ENCODE measurements at places on chromosomes 7 and 10.
A peak's percentile ranks its signal among the peaks of the same experiment; 100 is the strongest.

DNA sequence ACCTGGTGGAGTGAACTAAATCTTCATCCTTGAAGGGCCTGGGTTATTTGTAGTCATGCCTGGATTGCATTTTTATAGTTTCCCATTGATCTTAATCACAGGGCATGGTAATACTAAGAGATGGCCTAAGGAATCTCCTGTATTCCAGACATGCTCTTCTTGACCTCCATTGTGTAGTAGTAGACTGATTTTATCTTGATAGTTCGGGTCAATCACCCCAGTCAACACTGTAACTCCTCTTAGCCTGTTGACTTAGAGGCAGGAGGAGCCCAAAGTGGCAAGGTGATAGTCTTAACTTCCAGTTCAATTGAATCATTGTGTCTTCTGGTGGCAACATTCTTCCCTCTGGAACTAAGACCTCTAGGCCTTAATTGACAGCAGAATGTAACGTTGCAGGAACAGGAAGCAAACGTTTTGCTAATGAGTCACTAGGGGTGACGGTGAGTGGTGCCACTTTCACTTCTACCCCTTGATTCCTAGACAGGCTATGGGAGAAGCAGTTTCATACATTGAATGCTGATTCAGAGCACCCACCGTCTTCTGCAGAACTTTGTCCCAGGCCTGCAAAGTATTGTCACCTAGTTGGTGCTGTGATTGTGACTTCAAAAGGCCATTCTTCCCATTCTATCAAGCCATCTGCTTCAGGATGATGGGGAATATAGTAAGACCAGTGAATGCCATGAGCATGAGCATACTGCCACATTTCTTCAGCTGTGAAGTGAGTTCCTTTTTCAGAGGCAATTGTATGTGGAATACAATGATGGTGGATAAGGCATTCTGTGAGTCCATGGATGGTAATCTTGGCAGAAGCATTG lies 24.0 kb upstream of the PAPSS2 start:
- DNase-seq = no peak

- DNase-seq = no peak
Observed at GRCh38 chr10:119640384-119640783, 10.8 kb upstream of the BAG3 start.

DNA sequence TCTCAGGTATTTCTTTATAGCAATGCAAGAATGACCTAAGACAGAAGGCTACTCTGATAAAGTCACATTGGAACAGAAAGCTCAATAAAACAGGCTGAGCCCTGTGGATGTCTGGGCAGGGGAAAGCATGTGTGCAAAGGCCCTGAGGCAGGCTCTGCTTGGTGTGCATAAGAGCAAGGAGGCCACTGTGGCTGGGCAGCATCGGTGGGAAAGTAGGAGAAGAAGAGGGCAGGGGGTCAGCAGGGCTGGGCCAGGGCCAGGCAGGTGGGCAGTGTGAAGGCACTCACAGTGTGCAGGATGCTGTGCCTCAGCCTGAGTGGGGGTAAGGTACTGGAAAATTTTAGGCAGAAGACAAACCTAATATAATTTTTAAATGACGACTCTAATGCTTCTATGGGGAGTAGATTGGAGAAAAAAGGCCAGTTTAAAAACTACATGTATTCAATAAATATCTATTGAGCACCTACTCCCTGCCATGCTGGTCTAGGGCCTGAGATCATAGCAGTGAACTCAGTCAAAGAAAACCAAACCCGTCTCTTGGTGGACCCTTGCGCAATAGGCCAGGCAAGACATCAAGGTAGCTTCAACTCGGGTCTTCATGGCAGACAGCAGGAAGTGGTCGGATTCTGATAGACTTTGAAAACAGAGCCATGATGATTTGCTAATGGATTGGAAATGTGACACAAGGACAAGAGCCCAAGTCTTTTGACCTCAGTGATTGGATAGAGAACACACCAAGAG lies 572.3 kb downstream of the TCERG1L start:
- no peak for DNase-seq

- no peak for DNase-seq
Observed at GRCh38 chr10:33657154-33657908, 322.9 kb upstream of the NRP1 start.

- no peak for DNase-seq
Observed at GRCh38 chr7:147978201-147978600, 612.4 kb upstream of the C7orf33 start.

DNA sequence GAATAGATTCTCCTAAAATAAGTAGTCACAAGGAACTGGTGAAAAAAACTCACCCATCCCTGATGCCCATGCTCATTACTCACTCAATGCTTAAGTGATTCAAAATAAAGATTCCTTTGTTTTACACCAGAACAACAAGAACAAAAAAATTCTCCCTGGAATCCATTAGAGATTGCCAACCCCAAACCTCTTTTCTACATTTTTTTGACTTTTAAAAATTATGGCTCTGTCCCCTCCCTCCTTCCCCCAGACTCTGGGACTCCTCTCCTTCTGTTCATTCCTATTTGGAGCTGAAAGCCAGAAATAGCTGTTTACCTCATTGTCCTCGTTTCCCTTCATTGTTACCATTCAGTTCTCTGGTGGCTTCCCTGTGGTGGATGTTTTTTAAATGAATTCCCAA lies 63.2 kb upstream of the FHIP2A start:
- DNase-seq = no peak

GRCh38 chr7:105751054-105751453 lies 125.3 kb downstream of the ATXN7L1 start:
- DNase-seq = no peak

GRCh38 chr7:130974794-130975193 lies 240.8 kb upstream of the KLF14 start:
- DNase-seq = no peak

DNA sequence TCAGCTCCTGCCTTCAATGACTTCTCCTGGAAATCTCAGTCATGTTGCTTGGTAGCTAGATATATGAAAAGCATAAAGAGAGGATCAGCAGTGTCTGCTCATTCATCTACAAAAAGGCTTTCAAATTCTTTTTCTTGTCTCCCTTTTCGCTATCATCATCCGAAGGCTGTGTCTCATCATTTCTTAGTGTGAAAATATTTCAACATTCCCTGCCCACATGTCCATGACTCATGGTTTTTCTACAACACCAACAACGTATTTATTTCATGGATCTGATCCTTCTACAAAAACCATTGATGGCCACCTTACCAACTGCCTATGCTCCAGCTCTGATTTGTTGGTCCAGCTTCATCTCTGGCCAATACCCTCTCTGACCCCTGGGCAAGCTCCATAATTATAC lies 472.5 kb upstream of the GHITM start:
- DNase-seq = no peak

DNA sequence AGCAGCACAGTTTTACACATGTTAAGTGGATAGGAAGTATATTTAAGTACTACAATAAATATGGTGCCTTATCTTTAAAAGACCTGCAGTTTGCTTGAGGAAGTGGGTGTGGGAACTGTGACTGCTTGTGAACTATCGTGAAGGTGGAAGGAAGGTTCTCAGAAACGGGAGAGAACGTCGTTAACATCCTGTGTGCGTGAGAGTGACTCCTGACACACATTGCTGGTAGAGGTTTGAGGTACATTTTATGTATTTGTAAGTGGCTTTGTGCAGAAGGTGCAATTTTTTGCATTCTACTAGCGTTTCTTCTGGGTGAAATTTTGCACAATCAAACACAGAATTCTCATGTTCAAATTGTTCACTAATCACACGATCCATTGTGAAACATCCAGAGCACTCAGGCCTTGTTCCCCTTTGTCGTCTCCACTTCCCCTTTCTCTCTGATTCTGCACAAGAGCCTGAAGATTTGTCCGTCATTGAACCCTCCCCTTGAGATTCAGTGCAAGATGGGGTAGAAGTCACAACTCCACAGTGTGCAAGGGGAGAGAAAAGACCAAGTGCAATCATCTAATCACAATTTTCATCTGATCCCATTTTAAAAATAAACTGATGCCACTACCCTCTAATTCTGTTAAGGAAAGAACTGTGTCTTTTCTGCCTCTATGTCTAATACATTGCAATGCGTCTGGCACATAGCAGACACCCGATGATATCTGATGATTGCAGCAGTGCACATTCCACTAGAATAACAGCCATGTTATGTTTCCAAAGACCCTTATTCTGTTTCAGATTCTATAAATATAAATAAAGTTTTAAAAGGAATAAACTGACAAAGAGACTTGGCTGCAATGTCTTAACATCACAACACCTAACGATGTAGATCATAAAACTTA lies 279.9 kb downstream of the NEBL start:
- peak; percentile 25 for DNase-seq

- no peak for DNase-seq
Observed at GRCh38 chr7:36547416-36547815, 157.8 kb downstream of the ANLN start.

GRCh38 chr10:119498889-119499676 lies 43.4 kb downstream of the RGS10 start:
- no peak for DNase-seq

GRCh38 chr10:437698-438490 lies 251.6 kb downstream of the DIP2C start:
- DNase-seq = no peak

DNA sequence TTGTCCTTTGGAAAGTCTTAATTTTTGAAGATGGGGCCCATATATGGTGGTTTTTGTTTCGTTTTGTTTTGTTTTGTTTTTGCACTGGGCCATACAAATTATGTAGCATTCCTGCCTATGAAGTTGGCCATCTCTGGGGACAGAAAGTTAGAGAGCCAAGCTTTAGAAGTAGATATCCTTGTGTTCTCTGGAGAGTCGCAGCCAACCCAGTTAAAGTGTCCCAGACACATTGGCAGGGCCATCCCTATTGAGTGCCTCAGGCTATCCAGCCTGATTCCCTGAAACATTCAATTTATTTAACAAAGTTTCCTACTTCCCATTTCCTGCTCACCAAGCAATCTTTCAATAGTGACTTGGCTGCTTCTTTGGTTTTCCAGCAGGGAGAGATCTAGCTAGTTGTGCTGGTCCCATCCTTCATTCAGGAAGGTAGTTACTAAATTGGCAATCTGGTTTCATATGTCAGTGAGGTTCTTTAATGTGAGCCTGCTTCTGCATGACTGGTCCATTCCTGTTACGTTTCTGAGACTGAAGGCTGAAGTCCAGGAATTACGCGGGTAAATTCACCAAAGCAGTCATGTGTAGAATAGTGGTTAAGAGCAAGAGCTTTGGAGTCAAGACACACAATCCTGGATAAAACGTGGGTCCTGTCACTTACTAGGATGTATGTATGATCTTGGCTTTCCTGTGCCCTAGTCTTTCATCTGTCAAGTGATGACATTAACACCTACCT lies 49.3 kb upstream of the HBP1 start:
- no peak for DNase-seq

DNA sequence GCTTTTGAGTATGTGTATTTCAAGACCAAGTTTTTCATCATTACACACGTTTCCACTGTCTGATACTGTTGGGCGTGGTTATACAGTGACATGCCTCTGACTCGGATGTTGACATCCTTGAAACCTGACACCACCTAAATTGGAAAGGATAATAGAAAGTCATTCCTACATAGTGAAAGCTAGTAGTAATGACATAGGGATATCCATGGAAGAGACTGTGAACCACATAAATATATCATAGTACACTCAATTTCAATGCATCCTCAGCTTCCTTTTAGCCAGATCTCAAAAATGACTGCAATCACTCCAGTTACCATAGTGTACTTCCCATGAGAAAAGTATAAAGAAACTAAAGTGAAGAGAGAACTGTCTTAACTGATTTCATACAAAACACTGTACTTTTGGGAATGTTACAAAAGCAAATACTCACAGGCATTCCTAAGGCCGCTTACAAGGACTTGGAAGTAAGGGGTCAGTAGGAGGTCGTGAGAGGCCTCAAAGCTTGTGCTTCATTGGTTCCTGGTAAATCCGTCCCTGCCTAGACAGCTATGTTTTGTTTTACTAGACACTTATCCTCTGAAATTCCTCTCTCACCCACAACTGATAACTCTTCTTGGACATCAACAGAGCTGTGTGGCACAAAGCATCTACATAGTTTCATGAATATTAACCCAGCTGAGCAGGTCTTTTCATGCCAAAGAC lies 71.8 kb upstream of the VWDE start:
- no peak for DNase-seq

- no peak for DNase-seq
Observed at GRCh38 chr7:121178869-121179497, 149.8 kb upstream of the WNT16 start.

DNA sequence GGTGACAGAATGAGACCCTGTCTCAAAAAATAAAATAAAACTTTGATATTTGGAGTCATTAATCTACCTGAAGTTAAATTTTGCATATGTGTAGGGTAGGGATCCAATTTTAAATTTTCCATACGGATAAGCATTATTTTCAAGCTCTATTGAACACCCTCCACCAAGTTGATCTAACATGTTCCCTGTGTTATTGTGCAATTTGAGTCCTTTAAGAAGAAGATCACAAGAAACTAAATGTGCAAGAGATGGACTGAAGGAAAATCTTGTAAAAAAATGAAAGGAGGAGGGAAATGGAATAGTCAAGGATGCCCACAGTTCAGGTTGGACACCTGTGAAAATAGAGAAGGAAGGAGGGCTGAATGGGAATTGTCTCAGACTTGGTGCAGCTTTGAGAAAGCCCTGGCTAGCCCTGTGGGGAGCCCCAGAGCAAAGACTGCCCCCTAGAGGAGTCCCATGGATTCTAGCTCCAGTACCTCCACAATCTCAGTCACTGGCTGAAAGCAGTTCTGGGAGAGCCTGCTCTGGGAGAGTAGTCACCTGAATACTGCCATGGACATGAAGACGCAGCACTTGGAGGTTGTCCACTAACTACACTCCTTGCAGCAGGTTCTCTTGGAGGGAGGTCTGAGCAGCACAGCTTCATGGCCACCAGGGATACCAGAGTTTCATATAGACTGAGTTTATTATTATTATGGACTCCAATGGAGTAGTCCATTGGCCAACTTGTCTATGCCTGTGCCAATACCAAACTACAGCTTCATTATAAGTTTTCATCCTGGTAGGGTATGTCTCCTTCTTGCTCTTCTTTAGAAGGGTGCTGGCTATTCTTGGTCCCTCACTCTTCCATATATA lies 5.7 kb upstream of the TIAL1 start:
- DNase-seq = no peak

DNA sequence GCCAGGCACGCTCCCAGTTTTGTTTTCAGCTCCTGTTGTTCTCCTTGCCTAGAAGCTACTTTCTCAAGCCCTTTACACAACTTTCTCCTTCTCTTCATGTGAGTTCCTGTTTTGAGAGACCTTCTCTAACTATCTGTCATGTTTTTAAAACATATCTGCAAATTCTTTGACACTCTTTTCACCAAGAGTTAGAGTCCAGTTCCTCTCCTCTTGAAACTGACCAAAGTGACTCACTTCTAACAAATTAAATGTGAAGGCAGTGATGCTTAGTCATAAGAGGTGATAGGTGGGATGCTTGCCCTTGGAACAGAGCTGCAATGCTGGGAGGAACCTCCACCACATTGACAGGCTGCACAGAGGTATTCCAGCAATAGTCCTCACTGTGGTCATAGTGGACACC lies 25.3 kb downstream of the ZSCAN25 start:
- no peak for DNase-seq

- DNase-seq = peak; percentile 9
Observed at GRCh38 chr7:2521341-2521745, 1.8 kb downstream of the LFNG start.

GRCh38 chr7:85462671-85463070 lies 275.8 kb upstream of the SEMA3D start:
- no peak for DNase-seq

Measured in midbrain (tissue), 1 donor.